ENCODE measurements at places on chromosomes 3 and 15. TPM values are rescaled to one million over a fixed set of nuclear protein-coding genes. Genes with fewer than 3 reads are reported as not detected.

- H3K4me3 ChIP-seq, result no peak overlapping the region
- no peaks in the 10 kb centered on the region for H3K27me3 ChIP-seq
- H3K27ac ChIP-seq, result no peak overlapping the region
These were observed 40.2 kb downstream of the IRAK2 start for GRCh38 chr3:10204921-10205320.

DNA sequence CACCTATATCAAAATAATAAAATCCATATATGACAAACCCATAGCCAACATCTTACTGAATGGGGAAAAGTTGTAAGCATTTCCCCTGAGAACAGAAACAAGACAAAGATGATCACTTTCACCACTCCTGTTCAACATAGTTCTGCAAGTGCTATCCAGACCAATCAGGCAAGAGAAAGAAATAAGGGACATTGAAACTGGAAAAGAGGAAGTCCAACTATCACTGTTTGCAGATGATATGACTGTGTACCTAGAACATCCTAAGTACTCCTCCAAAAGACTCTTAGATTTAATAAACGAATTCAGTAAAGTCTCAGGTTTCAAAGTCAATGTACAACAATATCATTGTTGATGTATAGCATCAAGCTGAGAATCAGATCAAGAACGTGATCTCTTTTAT is 35.6 kb upstream of the FGF7 start:
- H3K4me1 ChIP-seq, result no peaks in the 10 kb centered on the region
- no peaks in the 10 kb centered on the region for H3K27me3 ChIP-seq
- H3K4me3 ChIP-seq, result no peak overlapping the region
- DNase-seq, result no peak
- H3K27ac ChIP-seq, result no peak overlapping the region
- no peaks in the 10 kb centered on the region for H3K36me3 ChIP-seq

DNA sequence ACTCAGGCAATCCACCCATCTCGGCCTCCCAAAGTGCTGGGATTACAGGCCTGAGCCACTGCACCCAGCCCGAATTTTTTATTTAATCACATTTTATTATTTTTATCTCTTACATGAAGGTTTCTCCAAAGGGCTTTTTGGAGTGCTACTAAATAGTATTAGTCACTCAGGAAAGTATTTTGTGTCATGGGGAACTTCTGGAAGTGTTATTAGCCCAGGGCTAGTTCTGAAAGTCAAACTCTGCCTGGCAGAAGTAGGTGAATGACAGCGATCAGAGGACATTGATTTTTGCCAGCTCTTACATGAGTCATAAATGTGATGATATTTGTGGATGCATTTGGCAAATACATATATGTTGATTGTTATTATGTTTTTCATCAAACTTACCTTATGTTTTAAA is 48.7 kb downstream of the ZPLD1 start:
- no peaks in the 10 kb centered on the region for H3K27me3 ChIP-seq
- no peaks in the 10 kb centered on the region for H3K4me1 ChIP-seq
- no peak overlapping the region for H3K27ac ChIP-seq
- H3K36me3 ChIP-seq, result no peaks in the 10 kb centered on the region

- no peaks in the 10 kb centered on the region for H3K4me1 ChIP-seq
- no peak overlapping the region for H3K27ac ChIP-seq
- H3K4me3 ChIP-seq, result no peak overlapping the region
These were observed 36.4 kb downstream of the HAPLN3 start for GRCh38 chr15:88858934-88859333.

- H3K4me3 ChIP-seq, result no peak overlapping the region
- no peak for DNase-seq
- no peaks in the 10 kb centered on the region for H3K4me1 ChIP-seq
- no peak overlapping the region for H3K27ac ChIP-seq
- H3K36me3 ChIP-seq, result no peaks in the 10 kb centered on the region
These were observed 78.4 kb upstream of the RAD18 start for GRCh38 chr3:9041626-9042025.

- no peak for DNase-seq
- no peaks in the 10 kb centered on the region for H3K4me1 ChIP-seq
- H3K27me3 ChIP-seq, result no peaks in the 10 kb centered on the region
- H3K4me3 ChIP-seq, result no peak overlapping the region
- H3K36me3 ChIP-seq, result no peaks in the 10 kb centered on the region
These were observed 133.6 kb downstream of the P2RY1 start for GRCh38 chr3:152968388-152969024.

- no peak for DNase-seq
- H3K27ac ChIP-seq, result no peak overlapping the region
- peaks cover 7% of the 10 kb centered on the region for H3K4me1 ChIP-seq
- no peaks in the 10 kb centered on the region for H3K36me3 ChIP-seq
- no peaks in the 10 kb centered on the region for H3K27me3 ChIP-seq
These were observed 6.0 kb upstream of the ACAD9 start for GRCh38 chr3:128873244-128874022.

Gene GPR27
- not detected for total RNA-seq

Gene PRR20G
- not detected for total RNA-seq

Gene EIF2B5
- total RNA-seq, result 59.4 TPM

Gene VEPH1
- total RNA-seq, result 1.3 TPM

Gene FXR1
- 149 TPM for total RNA-seq

Gene SMCO1
- not detected for total RNA-seq

Gene PGBD4
- total RNA-seq, result 3.2 TPM
